NCI-H187 (cell line): ENCODE measurements at places on chromosomes 16 and 17.

GRCh38 chr16:75292691-75293090, 41.3 kb upstream of the BCAR1 start:
- DNase-seq: no peak

DNA sequence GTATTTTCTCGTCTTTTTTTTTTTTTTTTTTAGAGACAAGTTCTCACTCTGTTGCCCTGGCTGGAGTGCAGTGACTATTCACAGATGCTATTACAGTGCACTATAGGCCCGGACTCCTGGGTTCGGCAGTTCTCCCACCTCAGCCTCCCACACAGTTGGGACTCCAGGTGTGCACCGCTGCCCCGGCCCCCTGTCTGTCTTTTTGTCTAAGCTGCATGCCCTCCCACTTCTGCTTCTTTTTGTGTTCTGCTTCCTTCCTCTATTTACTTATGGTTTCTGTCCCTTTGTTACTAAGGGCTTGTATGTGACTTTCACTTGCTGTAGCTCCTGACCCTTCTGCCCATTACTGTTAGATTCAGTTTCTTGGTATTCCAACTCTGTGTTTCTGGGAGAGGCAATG, 20.5 kb downstream of the SLC7A6 start:
- no peak for DNase-seq

DNA sequence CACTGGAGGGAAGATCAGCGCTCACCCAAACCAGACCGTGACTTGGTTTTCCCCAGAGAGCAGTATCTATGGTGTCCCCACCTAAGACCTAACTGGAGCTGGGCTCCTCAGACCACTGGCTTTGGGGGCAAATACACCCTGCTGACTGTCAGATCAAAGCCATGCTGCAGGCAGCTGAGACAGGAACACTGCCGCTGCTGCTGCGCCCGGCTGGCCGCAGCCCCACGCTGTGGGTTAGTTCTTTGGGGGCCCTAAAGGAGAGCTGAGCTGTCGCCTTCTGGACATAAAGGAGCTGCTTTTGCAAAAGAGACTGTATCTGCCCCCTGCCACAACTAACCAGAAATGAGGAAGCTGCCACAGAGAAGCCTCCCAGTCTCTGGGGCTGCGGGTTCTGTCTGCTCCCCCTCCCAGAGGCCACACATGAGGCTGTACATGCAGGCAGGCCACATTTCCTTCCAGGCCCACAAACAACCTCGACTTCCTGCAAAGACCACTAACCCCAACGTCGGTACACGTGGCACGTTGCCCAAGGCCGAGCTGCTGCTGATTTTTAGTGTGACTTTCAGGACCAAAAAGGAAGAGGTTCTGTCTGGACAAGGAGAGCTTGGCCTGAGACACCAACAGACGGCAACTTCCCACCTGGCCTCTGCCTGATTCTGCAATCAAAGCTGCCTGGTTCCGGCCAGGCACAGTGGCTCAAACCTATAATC, 18.2 kb upstream of the ABR start:
- DNase-seq: no peak

- DNase-seq: no peak
Observed at GRCh38 chr17:35083071-35083470, 19.6 kb upstream of the RFFL start.

DNA sequence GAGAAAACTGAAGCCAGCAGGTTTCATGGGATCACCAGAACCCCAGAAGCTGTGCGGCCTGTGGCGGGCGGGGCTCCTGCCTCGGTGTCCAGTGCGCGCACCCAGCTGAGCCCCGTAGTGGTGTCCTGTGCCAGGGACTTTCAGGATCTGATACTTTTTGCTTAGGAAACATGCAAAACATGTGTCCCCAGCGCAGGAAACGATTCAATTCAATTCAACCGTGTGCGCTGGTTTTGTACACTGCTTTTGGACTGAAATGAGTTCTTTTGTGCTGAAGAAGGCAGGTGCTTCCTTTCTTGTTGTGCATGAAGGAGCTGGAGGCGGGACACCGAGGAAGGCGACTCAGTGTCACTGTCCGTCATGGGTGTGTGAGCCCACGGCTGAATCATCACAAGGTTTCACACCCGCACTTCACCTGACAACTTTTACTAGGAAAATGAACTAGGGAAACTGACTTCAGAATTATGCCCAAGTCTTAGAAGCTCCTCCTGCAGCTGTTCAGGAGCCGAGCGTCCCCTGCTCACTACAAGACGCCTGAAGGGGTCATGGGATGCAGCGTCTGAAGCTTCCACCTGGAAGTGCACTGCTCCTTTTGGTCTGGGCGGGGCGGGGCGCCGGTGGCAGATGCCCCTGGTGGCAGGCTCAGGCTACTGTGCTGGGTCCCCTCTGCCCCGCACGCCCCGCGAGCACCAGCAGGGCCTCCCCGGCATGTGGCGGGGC, 31.4 kb upstream of the ZNF750 start:
- no peak for DNase-seq

DNA sequence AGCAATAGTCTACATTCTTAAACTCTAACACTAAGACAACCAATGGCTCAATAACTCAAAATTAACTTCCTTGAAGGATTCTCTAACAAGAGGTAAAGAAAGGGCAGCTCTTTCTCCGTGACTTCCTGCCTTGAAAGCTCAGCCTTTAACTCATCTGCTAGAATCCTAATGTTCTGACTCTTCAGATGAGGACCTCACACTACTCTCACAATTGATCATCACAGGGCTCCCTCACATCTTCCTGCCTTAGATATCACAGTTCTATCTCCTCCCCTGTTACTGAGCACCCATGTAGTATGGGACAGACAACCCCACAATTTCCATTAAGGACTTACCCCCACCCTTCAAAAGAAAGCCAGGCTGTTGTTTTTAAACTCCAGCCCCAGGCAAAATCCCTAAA, 33.5 kb downstream of the SMURF2 start:
- no peak for DNase-seq

- DNase-seq: no peak
Observed at GRCh38 chr16:10763456-10763855, 19.8 kb downstream of the NUBP1 start.

DNA sequence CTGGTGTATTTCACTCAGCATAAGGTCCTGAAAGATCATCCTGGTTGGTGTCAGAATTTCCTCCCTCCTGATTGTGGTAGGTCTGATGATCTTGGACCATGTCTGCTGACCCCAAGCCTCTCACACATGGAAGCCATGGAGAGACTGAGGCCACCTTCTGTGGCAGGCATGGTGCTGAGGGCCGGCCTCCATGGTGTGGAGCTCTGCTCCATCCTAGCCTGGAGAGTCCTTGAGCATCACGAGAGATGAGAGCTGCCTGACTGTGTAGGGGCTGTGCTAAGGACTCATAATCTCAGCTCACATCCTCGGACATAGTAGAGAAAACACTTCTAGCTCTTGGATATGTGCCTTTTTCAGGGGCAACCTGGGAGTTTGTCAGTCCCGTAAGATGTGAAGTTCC, 40.6 kb downstream of the MPRIP start:
- DNase-seq: no peak

DNA sequence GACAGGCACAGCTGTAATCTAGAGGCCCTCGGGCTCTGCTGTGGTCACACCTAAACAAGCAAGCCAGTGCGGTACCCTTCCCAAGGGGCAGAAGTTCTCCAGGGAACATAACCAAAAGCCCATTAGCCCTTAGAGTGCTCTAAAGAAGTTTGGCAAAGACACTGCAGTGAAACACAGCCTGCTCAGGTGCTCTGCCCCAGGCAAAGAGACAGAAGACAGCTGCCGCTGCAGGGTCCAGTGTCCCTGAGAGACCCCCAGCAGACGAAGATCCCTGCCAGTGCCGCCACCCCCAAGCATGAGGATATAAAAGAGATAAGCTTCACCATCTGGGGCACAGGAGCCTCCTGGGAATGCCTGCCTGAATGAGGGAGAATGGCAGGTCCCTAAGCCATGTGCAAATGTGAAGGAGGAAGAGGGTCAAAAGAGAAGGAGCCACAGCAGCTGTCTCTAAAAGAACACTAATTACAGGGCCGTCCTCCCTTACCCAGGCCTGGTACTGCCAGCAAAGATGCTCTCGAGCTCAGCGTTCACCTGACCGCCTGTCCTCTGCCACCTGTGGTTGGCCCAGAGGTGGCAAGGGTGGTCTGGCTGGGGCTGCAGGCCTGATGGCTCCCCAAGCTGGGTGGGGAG, 29.7 kb downstream of the CUEDC1 start:
- DNase-seq: no peak

DNA sequence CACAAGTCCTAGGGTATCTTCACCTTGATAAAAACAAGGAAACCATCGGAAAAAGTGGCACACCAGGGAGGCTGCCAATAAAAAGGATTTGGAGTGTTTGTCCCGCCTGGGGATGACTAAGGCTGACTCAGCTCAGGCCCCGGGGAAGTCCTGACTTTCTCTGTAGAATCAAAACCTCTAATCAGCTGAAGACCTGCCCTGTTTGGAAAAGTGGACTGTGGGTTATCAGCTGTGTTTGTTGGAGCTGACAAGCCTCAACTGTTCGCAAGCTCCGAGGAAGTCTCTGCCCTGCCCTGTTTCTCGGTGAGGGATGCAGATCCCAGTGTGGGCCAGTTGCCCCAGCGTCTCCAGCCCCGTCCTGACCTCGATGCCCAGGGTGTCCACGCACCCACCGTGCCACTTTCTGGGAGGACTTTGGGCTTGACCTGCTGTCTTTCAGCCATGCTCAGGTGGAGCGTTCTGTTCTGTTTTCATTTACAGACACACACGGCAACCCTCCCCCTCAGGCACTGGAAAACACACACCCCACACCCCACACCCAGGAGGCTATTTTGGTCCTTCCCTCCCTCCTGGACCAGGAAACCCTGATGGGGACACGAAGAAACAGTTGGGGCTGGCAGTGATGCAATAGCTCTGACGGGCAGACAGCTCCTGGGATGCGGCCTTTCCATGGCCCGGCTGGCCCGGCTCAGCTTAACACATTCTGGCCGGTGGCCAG, 27.6 kb upstream of the PITPNA start:
- DNase-seq: no peak

GRCh38 chr16:11142261-11142630, 113.8 kb downstream of the SOCS1 start:
- no peak for DNase-seq

DNA sequence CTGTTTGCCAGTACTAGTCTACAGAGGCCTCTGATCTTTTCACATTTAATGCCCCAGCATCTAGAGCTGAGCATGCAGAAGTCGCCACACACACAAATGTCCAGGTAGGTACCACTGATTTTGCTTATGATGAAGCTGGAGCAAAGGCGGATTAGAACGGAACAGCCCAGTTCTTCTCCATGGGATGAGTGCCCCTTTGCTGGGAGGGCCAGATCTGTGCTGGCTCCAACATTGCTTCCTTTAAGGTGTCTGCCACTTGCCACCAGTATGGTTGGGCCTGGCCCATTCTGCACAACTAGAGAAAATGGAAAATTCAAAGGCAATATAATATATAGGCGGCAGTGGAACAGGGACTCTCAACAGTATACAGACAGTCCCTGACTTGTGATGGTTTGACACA, 2.2 kb upstream of the MNT start:
- DNase-seq: no peak
